Central memory CD4-positive, alpha-beta T cell (primary cell): ENCODE measurements at places on chromosomes 12 and 14.

GRCh38 chr14:34164162-34164864, 213.4 kb upstream of the EGLN3 start:
- DNase-seq: no peak

DNA sequence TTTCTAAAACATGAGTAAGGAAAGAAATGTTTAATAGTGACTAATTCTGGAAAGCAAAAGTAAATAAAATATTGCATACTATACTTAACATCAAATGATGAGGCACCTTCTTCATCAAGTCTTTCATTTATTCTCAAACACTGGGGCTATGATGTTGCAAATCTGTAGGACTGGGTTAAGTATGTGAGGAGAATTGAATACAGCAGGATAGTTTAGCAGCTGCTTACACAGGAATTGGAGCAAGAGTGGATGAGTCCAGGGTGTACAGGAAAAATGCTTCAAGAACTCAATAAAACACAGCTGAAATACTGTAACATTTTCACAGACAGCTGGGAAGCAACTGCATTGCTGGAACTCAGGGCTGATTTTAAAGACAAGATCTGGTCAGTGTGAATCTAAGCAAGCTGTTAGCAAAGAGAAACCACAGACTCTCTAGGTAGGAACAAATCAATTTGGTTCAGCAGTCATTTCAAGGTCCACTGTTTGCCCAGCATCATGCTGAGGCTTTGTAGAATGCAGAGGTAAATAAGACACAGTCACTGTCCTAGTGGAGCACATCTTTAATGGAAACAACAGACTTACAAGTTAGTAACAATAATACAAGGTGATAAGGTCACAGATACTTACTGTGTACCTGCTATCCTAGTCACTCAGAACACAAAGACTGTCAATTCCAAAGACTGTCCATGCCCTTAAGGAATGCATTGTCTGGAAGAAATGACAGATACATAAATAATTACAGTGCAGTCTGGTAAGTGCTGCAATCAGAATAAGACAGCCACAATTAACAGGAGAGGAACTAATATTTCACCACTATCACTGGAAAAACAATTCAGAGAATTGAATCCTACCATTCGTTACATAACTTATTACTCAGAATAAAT, 96.8 kb upstream of the DACT1 start:
- no peak for DNase-seq

- DNase-seq: no peak
These were observed 36.7 kb upstream of the RIMBP2 start for GRCh38 chr12:130752692-130753230.

DNA sequence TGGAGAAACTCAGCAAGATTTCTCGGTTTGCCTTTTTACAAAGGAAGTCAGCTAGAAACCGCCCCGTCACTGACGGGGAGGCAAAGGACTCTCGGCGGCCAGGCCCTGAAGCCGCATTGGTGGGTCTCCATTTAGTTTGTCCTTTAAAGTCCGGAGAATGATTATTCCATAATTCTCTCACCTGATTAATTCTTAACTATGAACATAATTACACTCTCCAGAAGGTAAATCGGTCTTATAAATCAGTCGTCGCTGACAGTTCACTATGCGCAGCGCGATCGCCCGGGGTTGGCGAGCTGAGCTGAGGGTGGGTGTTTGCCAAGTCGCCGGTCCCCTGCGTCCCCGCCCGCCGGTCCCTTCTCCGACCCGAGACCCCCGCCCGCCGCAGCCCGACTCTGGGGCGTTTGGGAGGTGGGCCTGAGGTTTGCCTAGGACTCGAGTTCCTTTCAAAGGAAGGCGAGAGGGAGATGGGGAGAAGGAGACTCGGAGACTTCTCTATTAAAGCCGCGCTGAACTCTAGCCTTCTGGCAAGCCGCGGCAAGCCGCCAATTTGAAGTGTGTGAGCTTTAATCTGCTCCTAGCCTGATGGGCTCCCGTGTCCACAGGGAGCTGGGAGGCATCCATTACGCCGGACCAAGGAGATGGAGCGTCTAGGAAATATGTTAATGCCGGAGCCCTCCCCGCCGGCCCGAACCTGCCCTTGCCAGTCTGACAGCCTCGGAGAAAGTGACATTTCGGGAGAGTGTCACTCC, 392.9 kb downstream of the NOVA1 start:
- DNase-seq: no peak
